Lower leg skin (tissue), 4 donors: ENCODE measurements at places on chromosomes 12 and 14. TPM values are rescaled to one million over a fixed set of nuclear protein-coding genes. Genes with fewer than 3 reads are reported as not detected.

The SERPINA9 gene
- 3.7 TPM for total RNA-seq

The REM2 gene
- total RNA-seq = 0.52 TPM

The CCDC88C gene
- 21.8 TPM for total RNA-seq

The SRRM4 gene
- not detected for total RNA-seq

The KLHL33 gene
- 0.36 TPM for total RNA-seq

The CNTN1 gene
- total RNA-seq = 34.2 TPM

The KITLG gene
- 8.5 TPM for total RNA-seq

The ARF3 gene
- total RNA-seq = 89.3 TPM
